ENCODE measurements at places on chromosomes 4 and X.

DNA sequence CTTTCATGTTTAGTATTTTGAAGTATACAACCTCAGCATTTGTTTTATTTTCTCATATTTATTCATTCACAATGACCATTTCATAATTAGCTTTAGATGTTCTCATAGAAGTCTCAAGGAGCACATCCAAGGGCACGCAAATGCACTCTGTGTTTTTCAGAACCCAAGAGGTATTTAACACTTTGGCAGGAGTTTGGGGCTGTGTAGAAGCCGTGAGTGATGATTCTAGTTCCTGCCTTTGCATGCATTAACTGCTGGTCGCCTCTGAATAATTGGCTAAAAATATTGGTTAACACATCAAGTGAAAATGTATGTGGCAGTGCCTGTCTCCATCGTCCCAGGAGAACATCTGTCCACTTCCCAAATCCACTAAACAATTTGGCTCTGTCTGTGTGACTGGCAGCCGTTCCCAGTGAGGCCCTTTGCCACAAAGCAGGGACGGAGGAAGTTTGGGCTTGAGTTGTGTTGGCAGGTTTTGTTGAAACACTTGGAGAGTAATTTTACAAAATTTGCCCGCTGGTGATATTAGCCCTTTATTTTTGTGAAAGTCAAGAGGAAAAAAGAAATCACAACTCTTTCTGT, 730.7 kb upstream of the SLIT2 start:
- no peak overlapping the region for H3K4me3 ChIP-seq
- DNase-seq, result no peak
- H3K27me3 ChIP-seq, result no peaks in the 10 kb centered on the region
- no peak overlapping the region for H3K27ac ChIP-seq

DNA sequence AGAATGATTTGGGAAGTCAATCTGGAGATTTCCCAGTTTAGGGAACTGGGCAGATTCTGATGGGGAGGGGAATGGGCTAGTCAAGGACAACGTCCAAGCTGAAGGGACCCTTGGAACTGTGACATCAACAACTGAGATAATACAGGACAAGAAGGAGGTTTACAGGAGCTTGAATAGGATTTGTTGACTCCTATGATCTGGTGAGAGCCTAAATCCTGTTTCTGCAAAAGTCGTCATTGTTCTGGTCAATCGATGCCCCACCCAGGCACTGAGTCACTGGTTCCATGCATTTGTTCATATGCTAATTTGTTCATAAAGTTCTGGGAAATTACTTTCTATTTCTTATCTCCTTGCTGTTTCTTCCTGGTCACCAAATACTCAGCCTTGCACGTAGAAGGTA, 15.3 kb upstream of the PDGFRA start:
- DNase-seq, result no peak
- H3K4me3 ChIP-seq, result no peak overlapping the region
- H3K36me3 ChIP-seq, result no peaks in the 10 kb centered on the region
- no peaks in the 10 kb centered on the region for H3K4me1 ChIP-seq
- H3K27me3 ChIP-seq, result peaks cover 8% of the 10 kb centered on the region
- H3K27ac ChIP-seq, result no peak overlapping the region

GRCh38 chr4:8849266-8850073, 22.2 kb downstream of the HMX1 start:
- peaks cover 13% of the 10 kb centered on the region for H3K27me3 ChIP-seq
- no peak overlapping the region for H3K27ac ChIP-seq
- no peak overlapping the region for H3K4me3 ChIP-seq
- peaks cover 3% of the 10 kb centered on the region for H3K4me1 ChIP-seq
- H3K36me3 ChIP-seq, result no peaks in the 10 kb centered on the region

DNA sequence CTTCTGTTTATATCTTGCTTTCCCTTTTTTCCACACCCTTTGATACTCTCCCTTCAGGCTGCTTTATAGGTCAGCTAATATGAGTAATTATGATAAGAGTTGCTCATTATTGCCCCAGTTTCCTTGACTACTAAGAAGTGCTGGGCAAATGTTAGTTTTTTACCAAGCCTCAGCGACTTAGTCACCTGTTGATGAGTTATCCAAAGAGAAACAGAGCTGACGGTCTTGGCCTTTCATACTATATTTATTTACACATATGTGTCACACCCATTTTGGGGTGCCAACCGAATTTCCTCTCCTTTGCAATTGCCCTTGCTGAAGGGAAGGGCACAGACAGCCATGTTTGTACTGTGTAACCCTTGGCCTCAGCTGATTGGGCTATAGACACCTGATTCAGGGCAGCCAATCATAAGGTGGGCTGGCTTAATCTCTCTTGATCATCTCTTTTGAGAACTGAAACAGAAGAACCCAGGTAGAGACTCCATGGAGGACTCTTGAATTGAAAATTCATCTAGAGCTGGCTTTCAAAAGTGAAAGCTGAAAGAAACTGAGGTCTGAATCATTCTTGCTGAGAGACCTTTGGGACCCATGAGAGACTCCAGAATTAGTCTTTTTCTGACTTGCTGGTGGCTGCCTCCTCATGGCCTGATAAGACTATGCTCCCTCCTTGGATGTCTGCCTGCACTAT, 111.7 kb upstream of the RPS6KA3 start:
- no peak overlapping the region for H3K27ac ChIP-seq
- no peak overlapping the region for H3K4me3 ChIP-seq
- no peaks in the 10 kb centered on the region for H3K4me1 ChIP-seq
- no peaks in the 10 kb centered on the region for H3K27me3 ChIP-seq

DNA sequence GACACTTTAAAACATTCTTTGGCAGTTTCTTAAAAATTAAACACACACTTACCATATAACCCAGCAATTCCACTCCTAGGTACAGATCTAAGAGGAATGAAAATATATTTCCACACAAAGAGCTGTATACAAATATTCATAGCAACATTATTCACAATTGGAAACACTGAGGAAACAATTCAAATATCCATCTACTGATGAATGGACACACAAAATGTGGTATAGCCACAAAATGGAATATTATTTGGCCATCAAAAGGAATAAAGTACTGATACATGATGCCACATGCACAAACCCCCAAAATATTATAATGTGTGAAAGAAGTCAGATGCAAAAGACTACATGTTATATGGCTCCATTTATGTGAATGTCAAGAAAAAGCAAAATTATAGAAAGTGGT, 70.9 kb downstream of the HS6ST2 start:
- H3K27me3 ChIP-seq, result no peaks in the 10 kb centered on the region
- H3K4me1 ChIP-seq, result no peaks in the 10 kb centered on the region
- no peak for DNase-seq
- H3K36me3 ChIP-seq, result no peaks in the 10 kb centered on the region
- no peak overlapping the region for H3K27ac ChIP-seq

- peaks cover 2% of the 10 kb centered on the region for H3K27me3 ChIP-seq
- no peak overlapping the region for H3K27ac ChIP-seq
- peak; percentile 63 for DNase-seq
- peaks cover 6% of the 10 kb centered on the region for H3K4me1 ChIP-seq
- H3K36me3 ChIP-seq, result no peaks in the 10 kb centered on the region
Observed at GRCh38 chr4:83012200-83012686, 1.6 kb upstream of the LIN54 start.

- no peak overlapping the region for H3K27ac ChIP-seq
- DNase-seq, result no peak
- no peak overlapping the region for H3K4me3 ChIP-seq
- no peaks in the 10 kb centered on the region for H3K36me3 ChIP-seq
- H3K4me1 ChIP-seq, result no peaks in the 10 kb centered on the region
Observed at GRCh38 chr4:123284168-123284567, 112.4 kb upstream of the SPRY1 start.

- H3K4me1 ChIP-seq, result no peaks in the 10 kb centered on the region
- H3K36me3 ChIP-seq, result no peaks in the 10 kb centered on the region
- DNase-seq, result no peak
- H3K27me3 ChIP-seq, result no peaks in the 10 kb centered on the region
- no peak within 1 kb of the TSS for H3K27ac ChIP-seq
- H3K4me3 ChIP-seq, result no peak within 1 kb of the TSS
Observed at GRCh38 chr4:75555294-75556164, at the start of gene ODAPH. TSS of gene ODAPH (plus strand) at chr4:75556066. CDS start at chr4:75556083, 17 bp downstream.

DNA sequence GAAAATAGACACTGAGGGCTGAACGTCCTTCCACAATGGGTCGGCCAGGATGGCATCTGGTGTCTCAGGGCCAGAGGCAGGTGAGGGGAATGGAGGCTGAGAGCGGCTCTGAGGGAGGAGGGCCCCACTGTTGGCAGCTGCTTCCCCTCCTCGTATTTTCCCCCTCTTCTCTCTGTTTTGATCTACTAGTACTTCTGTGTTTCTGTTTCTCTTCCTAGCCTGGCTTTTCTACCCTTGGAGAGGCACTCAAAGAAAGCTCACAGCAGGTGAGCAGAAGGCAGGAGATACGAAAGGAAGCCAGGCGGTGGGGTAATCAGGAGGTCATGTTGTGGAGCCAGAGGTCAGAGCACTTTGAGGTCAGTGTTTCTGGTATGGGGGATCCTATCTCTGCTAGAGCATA, 151.8 kb upstream of the GATB start:
- no peaks in the 10 kb centered on the region for H3K36me3 ChIP-seq
- H3K4me3 ChIP-seq, result no peak overlapping the region
- DNase-seq, result no peak
- no peaks in the 10 kb centered on the region for H3K27me3 ChIP-seq
- H3K4me1 ChIP-seq, result no peaks in the 10 kb centered on the region

GRCh38 chr4:139266583-139267257, 13.3 kb downstream of the MGARP start:
- DNase-seq, result no peak
- no peak overlapping the region for H3K4me3 ChIP-seq
- H3K27me3 ChIP-seq, result no peaks in the 10 kb centered on the region
- H3K4me1 ChIP-seq, result no peaks in the 10 kb centered on the region
- no peak overlapping the region for H3K27ac ChIP-seq

GRCh38 chrX:46710425-46710824, 48.5 kb downstream of the SLC9A7 start:
- H3K27me3 ChIP-seq, result no peaks in the 10 kb centered on the region
- H3K27ac ChIP-seq, result no peak overlapping the region
- no peaks in the 10 kb centered on the region for H3K36me3 ChIP-seq
- DNase-seq, result no peak
- H3K4me3 ChIP-seq, result no peak overlapping the region

DNA sequence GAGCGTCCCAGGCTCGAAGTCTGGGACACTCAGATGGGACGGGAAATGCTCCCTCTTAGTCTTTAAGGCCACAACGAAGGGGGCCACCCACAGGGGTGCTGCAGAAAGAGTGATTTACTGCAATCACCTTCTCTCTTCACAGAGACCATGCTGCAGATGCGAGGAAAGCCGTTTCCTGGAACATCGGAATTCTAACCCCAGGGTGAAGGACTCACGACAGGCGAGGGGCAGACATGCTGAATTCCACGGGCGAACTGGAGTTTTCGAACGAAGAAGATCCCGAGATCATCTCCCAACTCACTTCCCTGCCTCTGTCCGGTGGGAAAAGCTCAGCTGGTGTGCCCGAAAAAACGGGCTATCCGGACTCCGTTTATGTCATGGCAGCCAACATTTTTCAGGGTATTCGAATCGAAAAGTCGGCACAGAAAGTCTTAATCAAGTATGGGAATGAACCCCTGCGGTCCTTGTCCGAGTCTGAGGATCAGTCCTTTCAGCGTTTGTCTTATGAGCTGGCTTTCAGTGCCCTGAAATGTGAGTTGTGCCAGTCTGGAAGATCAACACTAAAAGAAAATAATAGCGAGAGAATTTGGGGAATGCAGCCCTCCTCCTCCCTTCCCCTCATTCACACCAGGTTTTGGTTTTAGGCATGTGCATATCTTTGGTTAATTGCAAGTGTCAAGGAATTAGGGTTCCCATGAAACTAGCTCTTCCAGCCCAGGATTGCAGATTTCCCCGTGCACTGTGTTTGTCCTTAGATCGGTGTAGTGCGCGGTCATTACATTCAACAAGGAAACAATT, 905 bp downstream of the NSUN7 start:
- peak overlapping the region; percentile 70 for H3K4me3 ChIP-seq
- peak; percentile 74 for DNase-seq
- peaks cover 4% of the 10 kb centered on the region for H3K4me1 ChIP-seq
- no peaks in the 10 kb centered on the region for H3K36me3 ChIP-seq

GRCh38 chrX:149470955-149471354, 34.2 kb downstream of the IDS start:
- H3K4me1 ChIP-seq, result no peaks in the 10 kb centered on the region
- H3K27me3 ChIP-seq, result no peaks in the 10 kb centered on the region
- peak; percentile 34 for DNase-seq
- H3K27ac ChIP-seq, result no peak overlapping the region
- H3K36me3 ChIP-seq, result no peaks in the 10 kb centered on the region
- H3K4me3 ChIP-seq, result no peak overlapping the region

- no peak for DNase-seq
- H3K27me3 ChIP-seq, result no peaks in the 10 kb centered on the region
- H3K36me3 ChIP-seq, result no peaks in the 10 kb centered on the region
Observed at GRCh38 chr4:60482921-60483351, 717.2 kb upstream of the ADGRL3 start.

DNA sequence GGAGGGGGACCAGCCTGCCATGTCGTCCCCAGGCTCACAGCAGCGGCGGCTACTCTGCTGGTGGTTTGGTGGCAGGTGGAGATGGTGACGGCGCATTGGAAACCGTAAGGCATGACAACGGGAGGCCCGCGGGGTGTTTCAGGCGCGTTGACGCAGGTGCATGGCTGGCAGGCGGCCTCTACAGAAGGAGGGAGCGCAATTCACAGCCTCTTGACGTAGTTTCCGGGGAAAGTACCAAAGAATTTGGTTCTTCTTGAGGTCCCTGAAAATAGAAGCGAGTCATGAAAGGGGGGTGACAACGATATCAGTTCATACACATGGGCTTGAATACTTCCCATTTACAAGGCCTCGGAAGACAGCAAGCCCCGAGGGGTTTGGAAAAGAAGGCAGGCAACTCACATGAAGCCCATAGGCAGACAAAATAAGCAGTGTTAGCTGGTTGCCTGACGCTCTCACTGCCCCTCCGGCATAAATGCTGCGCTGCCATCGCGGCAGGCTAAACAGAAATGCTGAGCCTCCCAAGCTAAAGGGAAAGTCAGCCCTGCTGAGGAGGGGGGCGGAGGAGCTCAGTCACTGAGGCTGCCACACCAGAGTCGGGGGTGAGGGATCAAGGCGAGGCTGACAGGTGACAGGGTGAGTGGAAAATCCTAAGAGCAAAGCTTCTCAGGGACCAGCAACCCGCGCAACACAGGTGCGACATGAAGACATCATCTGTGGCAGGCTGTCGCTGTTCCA, 52.3 kb upstream of the PDLIM3 start:
- peaks cover 4% of the 10 kb centered on the region for H3K4me1 ChIP-seq
- peaks cover 2% of the 10 kb centered on the region for H3K27me3 ChIP-seq
- no peak for DNase-seq
- H3K4me3 ChIP-seq, result peak overlapping the region; percentile 53
- no peaks in the 10 kb centered on the region for H3K36me3 ChIP-seq

DNA sequence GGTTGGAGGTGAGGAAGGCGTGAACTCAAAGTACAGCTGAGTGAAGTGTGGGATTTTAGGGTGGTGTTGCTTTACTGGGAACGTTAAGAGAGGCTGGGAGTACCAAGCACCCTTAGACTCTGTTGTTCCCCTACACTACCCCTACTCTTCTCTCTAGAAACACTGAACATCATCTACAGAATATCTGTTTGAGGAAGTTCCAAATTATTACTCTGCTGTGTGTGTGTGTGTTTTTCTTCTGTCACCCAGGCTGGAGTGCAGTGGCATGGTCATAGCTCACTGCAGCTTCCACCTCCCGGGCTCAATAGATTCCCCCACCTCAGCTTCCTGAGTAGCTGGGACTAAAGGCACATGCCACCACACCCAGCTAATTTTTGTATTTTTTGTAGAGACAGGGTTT, 76.7 kb upstream of the AP1S2 start:
- H3K27ac ChIP-seq, result no peak overlapping the region
- no peak for DNase-seq
- H3K36me3 ChIP-seq, result no peaks in the 10 kb centered on the region
- peaks cover 6% of the 10 kb centered on the region for H3K4me1 ChIP-seq
- no peak overlapping the region for H3K4me3 ChIP-seq
- no peaks in the 10 kb centered on the region for H3K27me3 ChIP-seq

- H3K27ac ChIP-seq, result no peak overlapping the region
- no peak overlapping the region for H3K4me3 ChIP-seq
- H3K27me3 ChIP-seq, result no peaks in the 10 kb centered on the region
- DNase-seq, result no peak
- no peaks in the 10 kb centered on the region for H3K36me3 ChIP-seq
- H3K4me1 ChIP-seq, result no peaks in the 10 kb centered on the region
Observed at GRCh38 chr4:138595171-138595570, 353.0 kb upstream of the SLC7A11 start.

Measured in H1 (cell line).